ENCODE measurements at places on chromosomes 16 and 17.
A peak's percentile ranks its signal among the peaks of the same experiment; 100 is the strongest.

- DNase-seq: no peak
Measured at GRCh38 chr17:41340934-41341861, 9.4 kb downstream of the KRT33A start.

DNA sequence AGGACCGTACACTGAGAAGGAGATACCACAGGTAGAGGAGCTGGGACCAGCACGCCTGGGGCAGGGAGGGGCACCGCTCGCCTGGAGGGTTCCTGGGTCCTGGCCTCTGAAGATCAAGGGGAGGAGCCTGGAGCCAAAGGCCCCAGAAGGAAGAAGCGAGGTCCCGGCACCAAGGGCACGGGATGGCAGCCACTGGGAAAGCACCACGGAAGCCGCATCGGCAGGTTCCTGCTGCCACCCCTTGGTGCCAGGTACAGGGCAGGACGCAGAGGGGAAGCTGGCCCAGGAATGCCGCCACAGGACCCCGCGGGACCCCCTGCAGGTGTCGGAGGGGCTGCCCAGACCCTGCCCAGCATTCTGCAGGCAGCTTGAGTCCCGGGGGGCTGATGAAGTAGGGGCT is 42.5 kb upstream of the CBFA2T3 start:
- DNase-seq: no peak

- no peak for DNase-seq
Measured at GRCh38 chr17:47244697-47245096, 8.9 kb upstream of the ITGB3 start.

- no peak for DNase-seq
Measured at GRCh38 chr16:26701243-26701886, 365.4 kb upstream of the C16orf82 start.

DNA sequence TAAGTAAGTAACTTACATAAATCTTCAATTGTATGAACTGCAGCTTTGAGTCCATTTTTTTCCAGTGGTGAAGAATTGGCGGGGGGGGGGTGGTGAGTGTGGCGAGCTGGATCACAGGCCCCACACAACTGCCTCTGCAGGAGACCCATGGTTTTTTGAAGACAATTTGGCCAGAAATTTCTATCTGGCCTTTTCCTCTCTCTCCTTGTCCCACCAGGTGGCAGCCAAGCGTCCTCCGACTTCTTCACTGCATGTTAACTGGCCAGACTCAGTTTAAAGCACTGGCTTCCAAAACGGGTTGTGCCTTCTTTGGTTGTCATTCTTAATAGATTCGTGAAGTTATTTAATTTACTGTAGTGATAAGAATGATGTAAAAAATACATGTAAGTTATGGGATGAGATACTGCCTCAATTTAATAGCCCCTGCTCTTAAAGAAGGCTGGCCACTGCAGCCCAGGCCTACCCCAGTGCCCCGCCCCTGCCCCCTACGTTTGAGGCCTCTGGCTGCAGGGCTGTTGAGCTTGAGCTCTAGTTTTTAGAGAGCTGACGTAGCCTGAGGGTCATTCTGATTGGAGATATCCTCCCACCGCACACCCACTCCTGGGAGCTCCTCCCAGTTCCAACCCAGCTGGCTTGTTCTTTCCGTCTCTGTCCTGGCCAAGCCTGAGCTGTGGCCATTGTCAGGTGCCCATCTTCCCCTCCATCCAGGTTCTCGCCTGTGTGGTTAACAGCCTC is 36.4 kb downstream of the AKAP1 start:
- DNase-seq: no peak

- no peak for DNase-seq
Measured at GRCh38 chr17:10046786-10047785, 142.0 kb upstream of the RCVRN start.

DNA sequence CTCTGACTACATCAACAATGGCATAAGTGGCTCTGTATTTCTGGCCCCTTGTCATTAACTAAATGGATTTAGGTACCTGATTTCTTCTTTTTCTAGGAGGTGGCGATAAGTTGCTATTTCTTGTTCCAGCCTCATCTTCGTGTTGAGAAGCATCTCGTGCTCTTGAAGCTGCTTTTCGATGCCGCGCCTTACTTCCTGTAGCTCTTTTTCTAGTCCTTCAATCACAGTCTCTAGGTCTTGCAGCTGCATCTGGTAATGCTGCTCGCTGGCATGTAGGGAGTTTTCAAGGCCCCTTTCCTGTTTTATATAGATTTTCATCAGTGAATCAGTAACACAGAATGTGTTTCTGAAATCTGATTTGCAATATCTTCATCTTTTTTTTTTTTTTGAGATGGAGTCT is 5.1 kb downstream of the KRT222 start:
- DNase-seq: no peak

GRCh38 chr16:50526249-50526648 is 21.9 kb upstream of the NKD1 start:
- no peak for DNase-seq

- DNase-seq: no peak
Measured at GRCh38 chr17:8481089-8481488, 45.4 kb downstream of the NDEL1 start.

DNA sequence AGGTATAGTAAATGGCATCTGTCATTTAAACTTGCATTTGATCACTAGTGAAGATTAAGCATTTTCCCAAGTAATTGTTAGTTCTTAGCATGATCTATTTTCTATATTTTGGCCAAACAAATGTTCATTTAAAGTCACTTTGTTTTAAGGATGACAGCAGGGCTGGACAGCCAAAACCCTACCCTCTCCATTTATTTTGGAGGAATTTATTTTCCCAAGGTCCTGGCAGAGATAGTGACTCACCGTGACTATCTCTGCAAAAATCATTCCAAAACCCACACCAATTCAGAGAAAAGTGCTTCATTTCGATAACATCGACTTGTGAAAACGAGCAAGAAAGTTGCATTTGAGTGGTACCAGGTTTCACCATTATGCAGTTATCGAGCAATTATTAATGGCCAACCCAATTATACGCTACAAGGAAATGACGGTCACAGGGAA is 665 bp upstream of the AKAP1 start:
- DNase-seq: no peak

DNA sequence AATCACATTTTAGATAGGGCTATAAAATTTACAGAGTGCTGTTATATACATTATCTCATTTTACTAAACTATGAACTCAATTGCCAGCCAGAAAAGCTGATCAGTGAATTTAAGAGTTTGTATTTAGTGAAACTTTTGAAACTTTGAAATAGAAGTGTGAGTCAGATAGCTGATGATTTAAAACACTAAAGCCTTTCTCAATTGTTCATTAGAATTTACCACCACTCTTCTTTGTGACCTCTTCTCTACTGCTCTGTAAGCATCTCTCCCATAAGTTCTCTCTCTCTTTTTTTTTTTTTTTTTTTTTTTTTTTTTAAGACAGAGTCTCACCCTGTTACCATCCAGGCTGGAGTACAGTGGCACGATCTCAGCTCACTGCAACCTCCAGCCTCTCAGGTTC is 43.7 kb downstream of the GOSR1 start:
- DNase-seq: no peak

DNA sequence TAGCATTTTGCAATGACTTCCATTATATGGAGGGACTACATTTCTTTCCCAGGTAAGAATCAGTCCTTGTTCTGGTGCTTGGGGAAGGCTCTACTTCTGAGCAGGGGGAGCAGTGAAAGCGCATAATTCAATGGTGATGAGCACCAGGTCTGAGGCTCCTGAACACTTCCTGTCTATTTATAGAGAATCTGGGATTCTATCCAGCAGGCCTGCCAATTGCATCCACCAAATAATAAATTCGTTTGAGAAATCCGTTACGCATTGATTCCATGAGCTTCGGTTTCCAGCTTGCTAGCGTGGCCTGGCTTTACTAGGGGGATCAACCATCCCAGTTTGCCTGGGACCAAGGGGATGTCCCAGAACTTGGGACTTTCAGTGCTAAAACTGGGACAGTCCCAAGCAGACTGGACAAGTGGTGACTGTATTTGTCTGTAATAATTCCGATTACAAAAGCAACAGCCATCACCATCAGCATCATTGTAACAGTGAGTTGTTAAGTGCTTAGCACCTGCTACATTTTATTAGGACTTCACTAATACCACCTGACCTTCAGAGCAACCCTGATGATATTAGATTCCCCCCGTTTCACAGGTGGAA is 349.9 kb downstream of the MAF start:
- no peak for DNase-seq

DNA sequence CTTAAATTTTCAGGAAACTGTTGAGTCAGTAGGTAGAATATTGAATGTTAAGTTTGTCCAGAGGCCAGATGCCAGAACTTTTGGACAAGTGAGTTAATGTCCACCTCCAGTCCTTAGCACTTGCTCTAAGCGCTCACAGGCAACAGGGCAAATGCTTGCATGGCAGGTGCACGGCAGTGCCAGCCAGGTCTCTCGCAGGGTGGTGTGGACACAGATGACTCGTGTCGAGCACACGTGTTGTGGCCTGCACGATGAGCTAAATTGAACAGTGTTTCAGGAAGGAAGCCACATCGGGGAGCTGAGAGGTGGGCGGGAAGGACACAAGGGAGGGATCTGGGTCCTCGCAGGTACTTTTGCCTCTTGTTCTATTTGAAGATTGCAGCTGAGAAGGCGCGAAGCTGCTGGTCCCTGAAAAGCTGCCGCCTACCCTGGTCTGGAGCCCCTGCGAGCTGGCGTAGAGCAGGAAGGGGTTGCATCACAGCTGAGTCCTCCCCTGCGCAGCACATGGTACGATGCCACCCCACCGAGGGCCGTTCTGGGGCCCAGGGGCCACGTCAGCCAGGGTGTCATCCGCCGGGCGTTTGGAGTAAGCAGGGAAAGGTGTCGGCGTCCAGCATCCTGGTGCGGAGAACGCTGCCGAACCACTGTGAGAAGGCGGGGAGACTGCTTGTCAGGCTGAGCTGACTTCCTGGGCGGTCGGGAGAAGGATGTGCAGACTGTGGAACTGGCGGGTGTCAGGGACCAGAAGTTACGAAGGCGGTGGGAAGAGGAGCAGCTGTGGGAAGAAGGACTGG is 6.3 kb downstream of the RAB40C start:
- DNase-seq: no peak

- DNase-seq: no peak
Measured at GRCh38 chr17:39027455-39028035, 60.3 kb upstream of the FBXO47 start.

- DNase-seq: no peak
Measured at GRCh38 chr17:80731323-80731722, 186.7 kb downstream of the RPTOR start.

DNA sequence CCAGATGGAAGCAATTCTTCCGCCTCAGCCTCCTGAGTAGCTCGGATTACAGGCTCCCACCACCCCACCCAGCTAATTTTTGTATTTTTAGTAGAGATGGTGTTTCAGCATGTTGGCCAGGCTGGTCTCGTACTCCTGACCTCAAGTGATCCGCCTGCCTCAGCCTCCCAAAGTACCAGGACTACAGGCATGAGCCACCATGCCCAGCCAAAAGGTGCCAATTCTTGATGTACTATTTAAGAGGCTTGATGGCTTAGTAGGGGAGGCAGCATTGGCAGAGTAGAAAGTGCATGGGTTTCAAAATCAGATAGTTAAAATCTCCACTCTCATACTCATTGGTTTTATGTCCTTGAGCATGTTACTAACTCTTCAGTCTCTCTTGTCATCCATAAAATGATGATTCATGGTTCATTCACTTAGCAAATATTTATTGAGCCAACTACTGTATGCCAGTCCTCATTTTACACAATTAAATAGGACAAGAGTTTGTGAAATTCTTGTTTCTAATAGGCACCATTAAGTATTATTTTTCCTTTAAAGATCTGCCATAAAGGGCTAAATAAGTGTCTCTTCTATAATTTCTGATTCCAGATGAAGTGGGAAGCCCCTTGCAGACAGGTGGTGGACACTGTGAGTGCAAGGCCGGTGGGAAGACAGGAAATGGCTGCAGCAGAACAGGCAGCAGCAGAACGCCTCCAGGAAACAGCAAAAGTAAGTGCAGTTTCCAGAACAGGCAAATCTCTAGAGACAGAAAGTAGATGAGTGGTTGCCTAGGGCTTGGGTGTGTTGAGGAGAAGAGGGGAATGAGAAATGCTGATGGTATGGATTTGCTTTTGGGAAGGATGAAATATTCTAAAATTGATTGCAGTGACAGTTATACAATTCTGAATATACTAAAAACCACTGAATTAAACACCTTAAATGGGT is 8.2 kb upstream of the RPL27 start:
- DNase-seq: no peak

GRCh38 chr16:73390491-73390890 is 342.6 kb upstream of the ZFHX3 start:
- no peak for DNase-seq

GRCh38 chr16:61007694-61008093 is 1028.5 kb downstream of the CDH8 start:
- no peak for DNase-seq

DNA sequence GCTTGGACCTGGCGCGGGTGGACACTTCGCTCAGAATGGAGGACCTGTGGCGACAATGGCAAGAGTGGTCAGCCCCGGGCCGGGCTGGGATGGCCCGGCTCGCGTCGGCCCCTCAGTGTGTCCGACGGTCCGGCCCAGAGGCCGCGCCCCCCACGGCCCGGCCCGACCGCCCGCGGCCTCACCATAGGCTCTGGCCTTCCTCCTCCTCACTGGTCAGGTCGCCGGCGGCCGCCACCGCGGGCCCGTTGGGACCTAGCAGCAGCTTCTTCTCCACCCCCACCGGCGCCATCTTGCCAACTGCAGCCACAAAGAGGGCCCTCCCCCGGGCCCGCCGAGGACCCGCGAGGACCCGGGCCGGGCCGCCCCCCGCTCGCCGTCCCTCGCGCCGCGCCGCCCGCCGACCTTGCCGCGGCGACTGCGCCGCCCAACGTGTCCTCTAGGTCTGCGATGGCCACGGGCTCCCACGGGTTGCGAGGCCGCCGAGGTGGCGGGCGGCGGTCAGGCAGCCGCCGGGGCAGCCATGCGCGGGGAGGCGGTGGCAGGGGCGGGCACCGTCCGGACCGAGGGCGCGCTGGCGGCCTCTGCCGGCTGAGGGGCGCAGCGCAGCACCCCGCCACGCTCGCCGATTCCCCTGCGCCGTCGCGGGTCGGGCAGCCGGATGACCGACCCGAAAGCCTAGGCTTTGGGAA is at the start of gene DYNC1LI2:
TSS of gene DYNC1LI2 (minus strand) at position 307 of the 689 bp plus-strand sequence. CDS start at position 289, 18 bp downstream.
- peak; percentile 58 for DNase-seq

GRCh38 chr16:85315866-85316265 is 203.6 kb upstream of the CIBAR2 start:
- no peak for DNase-seq

GRCh38 chr17:2755891-2756724 is 6.7 kb upstream of the CCDC92B start:
- no peak for DNase-seq

GRCh38 chr17:50210240-50211225 is 9.1 kb upstream of the COL1A1 start:
- no peak for DNase-seq

DNA sequence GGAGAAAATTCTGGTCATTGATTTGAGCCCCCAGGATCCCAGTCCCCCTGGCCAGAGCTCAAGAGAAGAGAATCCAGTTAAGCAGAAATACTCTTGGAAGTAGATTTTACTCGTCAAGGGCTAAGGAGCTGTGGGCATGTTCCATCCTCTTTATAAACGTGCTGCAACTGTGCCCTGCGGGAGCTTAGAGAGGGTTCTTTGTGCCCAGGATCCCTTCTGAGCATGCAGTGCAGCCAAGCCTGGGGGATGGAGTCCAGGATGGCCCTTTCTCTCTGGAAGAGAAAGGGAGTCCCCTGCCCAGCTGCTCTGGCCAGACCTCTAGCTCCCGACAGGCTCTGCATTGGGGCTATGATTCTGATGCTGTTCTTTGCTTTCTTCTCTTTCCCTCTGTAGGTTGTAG is 9.5 kb upstream of the LGALS9 start:
- no peak for DNase-seq

- DNase-seq: no peak
Measured at GRCh38 chr17:82949984-82950383, 110.2 kb upstream of the ZNF750 start.

All from stimulated activated CD8-positive, alpha-beta memory T cell treated with anti-CD3 and anti-CD28 coated beads, Interleukin-4, amount 100 ng/mL, for 4 hours (primary cell).